Neuronal stem cell (in vitro differentiated cells): ENCODE measurements at places on chromosomes 2 and 18.

DNA sequence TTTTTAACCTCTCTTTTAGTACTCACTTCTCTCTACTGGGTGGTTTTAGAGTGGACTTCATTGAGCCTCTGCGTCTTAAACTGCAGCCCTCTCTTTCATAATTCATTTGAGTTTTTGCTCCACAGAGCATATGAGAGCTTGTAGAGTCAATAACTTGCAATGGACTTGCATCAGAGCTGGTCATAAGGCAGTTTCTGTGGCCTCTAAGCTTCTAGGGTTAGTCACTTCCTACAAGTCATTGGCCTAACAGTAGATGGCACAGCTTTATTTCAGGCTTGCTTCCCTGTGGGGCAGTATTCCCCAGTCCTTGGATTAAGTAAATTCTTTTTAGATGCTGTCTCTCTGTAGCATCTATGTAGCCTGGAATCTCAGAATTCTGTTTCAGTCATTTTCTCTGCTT is 1435.7 kb downstream of the LRP1B start:
- no peak for DNase-seq

- no peak for DNase-seq
Observed at GRCh38 chr2:205177546-205177945, 504.8 kb upstream of the NRP2 start.

- no peak for DNase-seq
Observed at GRCh38 chr2:64025741-64026140, 6.5 kb upstream of the VPS54 start.

- DNase-seq = no peak
Observed at GRCh38 chr18:75010278-75010677, 198.7 kb downstream of the PTGR3 start.

GRCh38 chr18:13378150-13378549 is 159.6 kb downstream of the LDLRAD4 start:
- no peak for DNase-seq

- no peak for DNase-seq
Observed at GRCh38 chr2:10412380-10412779, 35.7 kb downstream of the ODC1 start.

- DNase-seq = no peak
Observed at GRCh38 chr18:8501044-8501443, 108.2 kb upstream of the RAB12 start.

- no peak for DNase-seq
Observed at GRCh38 chr2:165911231-165911630, 42.3 kb downstream of the TTC21B start.

- no peak for DNase-seq
Observed at GRCh38 chr2:128726236-128726635, 407.6 kb upstream of the HS6ST1 start.

GRCh38 chr18:12904012-12904516 is 20.0 kb upstream of the PTPN2 start:
- no peak for DNase-seq

DNA sequence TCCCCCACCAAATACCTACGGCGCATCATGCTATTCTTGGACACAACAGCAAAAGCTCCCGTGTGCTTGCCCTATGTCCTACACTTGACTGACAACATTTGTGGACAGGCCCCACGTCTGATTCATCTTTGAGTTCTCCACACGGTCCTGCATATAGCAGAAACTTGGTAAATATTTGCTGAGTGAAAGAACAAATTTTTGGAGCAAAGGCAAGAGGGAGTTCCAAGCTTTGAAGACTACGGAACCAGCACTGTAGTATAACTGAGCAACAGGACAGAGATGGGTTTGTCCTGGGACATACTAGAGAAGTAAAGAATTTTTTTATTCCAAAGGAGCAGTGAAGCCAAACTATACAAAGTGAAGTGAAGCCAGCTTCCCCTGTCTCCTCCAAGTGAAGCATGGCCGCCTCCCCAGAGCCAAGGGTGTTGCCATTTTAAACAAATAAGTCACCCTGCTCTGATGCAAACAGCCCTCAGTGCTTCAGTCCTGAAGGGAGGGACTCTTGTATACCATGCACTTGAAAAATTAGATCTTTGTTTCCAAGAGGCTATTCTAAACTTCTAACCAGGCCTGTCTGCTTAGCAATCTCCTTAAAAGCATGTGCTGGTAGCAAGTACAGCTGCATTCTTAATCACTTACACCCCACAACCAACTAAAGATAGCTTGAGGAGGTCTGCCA is 35.9 kb downstream of the SPRED2 start:
- DNase-seq = no peak

- DNase-seq = peak; percentile 21
Observed at GRCh38 chr18:67961701-67962440, 445.4 kb upstream of the DSEL start.

DNA sequence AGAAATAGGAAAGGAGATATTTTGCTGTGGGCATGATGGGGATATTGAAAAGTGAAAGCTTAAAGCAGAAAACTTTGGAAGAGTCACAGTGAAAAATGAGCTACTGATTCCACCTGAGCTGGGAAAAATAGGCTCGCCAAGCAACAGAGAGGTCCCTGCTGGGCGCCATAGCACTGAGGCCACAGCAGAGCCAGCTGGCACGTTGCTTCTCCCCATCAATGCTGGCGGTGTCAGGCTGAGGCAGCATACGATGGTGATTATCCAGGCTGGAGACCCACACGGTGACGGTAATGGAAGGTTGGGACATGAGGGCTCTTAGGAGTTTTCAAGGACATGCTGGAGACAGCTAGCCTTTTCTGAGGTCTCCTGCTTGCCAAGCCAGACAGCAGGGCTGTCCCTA is 25.8 kb upstream of the DTNB start:
- DNase-seq = no peak

DNA sequence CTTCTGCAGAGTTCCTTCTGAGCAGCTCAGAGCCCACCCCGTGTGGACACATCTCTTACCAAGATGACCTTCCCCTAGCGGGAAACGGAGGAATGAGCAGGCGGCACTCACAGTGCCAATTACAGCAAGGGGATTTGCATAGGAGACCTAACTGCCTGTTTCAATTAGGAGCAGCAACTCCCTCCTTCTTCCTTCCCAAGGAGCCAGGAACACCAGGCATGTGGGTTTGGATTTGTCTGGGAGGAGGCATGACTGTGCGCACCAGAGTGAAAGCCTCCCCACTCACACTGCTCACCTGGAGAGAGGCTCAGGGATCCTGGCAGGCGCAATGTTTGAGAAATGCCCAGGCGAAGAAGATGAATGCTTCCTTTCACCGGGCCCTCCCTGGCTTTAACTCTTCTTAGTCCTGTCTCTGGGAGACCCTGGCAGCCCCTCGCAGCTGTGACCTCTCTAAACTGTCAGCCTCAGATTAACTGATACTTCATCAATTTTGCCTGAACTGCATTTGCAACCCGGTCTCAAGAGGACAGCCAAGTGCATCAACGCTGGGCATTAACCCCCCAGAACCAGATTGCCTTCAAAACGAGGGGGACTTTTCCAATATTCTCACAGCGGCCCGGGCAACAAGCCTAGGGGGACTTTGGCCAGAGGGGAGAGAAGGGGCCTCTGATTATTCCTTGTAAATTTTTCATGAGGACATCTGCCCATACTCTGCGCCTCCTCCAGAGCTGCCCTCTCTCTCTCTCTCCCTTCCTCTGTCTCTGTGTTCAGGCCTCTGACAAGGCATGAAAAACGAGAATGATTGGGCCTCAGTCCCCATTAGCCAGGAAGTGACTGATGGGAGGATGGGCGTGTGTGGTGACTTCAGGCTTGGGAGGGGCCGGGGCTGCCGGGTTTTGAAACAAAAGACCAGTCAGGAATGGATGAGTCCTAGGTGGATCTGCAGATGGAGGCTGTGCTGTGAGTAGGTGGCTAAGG is 93.8 kb downstream of the CMPK2 start:
- peak; percentile 17 for DNase-seq

DNA sequence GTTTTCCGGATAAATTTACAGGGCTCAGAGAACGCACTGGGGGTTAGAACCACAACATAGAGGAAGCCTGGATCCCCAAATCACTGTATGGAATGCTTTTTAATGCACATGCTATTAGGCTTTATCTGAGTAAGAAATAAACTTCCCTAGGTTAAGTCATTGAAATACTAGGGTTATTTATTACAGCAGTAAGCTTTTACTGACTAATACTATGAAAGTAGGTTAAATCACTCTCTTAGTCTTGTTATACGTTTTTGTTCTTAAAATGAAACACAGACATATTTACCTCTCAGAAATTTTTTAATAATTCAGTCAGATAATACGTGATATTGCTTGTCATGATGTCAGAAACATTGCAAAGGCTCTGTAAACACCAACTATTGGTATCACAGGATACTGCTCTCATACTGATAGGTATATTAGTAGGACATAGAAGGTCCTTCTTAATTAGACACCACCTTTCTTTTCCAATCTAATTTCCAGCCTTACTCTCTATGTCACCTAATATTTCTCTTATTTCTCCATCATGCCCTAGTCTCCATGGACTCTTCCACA is 162.7 kb upstream of the NYAP2 start:
- no peak for DNase-seq

DNA sequence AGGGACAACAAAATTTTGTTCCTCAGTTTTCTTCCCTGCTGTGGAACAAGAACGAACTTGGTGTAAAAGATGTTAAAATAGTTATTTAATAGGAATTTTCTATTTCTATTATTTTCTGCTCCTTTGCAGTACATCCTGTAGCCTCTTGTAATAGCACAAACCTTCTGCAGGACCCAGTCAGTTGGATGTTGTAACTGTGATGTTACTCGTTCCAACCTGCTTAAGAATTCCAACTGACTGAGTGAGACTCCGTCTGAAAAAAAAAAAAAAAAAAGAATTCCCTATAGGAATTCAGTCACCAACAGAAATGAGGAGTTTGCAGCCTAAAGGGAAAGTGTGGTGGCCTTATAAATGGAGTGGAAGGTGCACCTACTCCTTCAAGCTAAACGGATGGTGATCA is 46.4 kb upstream of the CDH20 start:
- DNase-seq = no peak

GRCh38 chr2:20668871-20669475 is 2.0 kb downstream of the GDF7 start:
- no peak for DNase-seq

- no peak for DNase-seq
Observed at GRCh38 chr2:191190861-191191552, 40.2 kb upstream of the STAT4 start.

GRCh38 chr2:8414946-8415879 is 266.6 kb upstream of the ID2 start:
- DNase-seq = no peak

GRCh38 chr2:238409341-238410199 is 17.2 kb upstream of the ASB1 start:
- DNase-seq = no peak

GRCh38 chr2:30733876-30734520 is 73.2 kb downstream of the CAPN13 start:
- DNase-seq = no peak

- DNase-seq = no peak
Observed at GRCh38 chr2:230874456-230874855, 9.7 kb downstream of the ITM2C start.

- DNase-seq = no peak
Observed at GRCh38 chr2:25078170-25079049, 36.5 kb downstream of the EFR3B start.

DNA sequence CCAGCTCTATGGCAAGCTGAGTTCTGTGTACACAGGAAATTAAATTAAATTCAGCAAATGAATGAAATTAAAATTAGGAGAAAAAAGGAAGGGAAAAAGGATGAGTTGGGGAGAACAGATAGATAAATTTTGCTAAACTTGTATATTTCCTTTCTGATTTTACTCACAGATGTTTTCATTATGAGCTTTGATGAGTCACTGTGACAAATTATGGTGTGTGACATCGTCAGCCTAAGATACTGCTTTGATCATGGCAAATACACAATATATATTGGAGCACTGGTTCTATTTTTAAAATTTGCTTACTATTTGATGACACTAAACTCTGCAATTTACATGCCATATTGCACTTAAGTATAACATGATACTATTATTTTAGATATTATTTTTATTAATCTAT is 464.6 kb upstream of the SPHKAP start:
- DNase-seq = no peak
